SJCRH30 (cell line): ENCODE measurements at places on chromosomes 5 and 9.

- DNase-seq, result no peak
Observed at GRCh38 chr9:70801181-70801829, 320.1 kb downstream of the TRPM3 start.

- peak; percentile 83 for DNase-seq
Observed at GRCh38 chr9:70411121-70411929, 3.1 kb downstream of the KLF9 start.

- no peak for DNase-seq
Observed at GRCh38 chr9:32931129-32931528, 70.3 kb downstream of the APTX start.

- DNase-seq, result peak; percentile 71
Observed at GRCh38 chr9:97398999-97399758, 12.7 kb upstream of the TDRD7 start.

DNA sequence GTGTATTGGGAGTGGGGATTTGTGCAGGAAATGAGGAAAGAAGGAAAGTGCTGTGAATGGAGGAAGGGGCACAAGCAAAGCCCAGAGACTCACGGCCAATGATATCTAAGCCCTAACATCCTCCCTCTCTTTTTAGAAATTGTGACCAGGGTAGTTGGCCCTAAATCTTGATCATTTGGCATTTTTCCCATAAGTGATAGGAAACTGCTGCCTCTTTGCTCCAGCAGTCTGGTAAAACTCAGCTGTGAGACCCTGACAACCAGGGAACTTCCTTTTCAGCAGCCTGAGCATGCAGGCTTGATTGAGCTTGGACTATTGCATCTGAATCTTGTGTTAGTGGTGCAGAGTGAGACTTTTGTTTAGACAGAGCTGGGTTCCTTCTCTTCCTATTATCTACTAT, 9.6 kb upstream of the ADRB2 start:
- DNase-seq, result no peak

DNA sequence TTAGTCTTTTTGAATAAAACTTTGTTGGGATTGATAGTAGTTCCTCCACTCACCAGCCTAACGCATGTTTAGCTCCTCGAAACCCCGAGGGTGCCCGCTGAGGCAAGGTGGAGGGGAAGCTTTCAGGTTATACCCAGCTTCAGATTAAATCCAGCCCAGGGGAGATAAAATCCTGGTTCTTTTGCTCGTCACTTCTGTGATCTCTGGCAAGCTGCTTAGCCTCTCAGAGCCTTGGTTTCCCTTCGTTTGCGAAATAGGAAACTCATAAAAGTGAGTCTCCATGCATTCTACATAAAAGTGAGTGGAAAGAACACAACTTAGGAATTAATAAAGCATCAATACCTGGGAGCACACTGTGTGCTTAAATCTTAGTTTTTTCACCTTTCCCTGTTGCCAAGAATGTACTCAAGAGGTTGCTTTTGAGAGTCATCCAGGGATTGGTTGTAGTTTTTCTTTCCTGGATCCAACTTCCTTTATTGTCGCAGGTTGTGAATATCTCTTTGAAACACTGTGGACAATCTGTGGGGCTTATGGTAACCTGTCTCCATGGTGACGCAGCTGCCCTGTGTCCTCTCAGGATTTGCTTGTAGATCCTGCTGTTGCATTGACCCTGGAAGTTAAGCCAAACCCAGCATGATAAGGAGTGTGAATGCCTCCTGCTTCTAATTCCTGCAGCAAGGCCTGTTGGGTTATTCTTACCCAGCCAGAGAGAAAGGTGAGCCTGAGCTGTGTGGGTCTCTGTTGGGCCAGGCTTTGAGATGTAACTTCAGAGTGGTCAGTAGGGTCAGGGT, 2.0 kb downstream of the GALNT12 start:
- DNase-seq, result peak; percentile 29
